Activated T-helper 9 cell treated with anti-CD3 and anti-CD28 coated beads, Interleukin-2, amount 50 U/mL, for 16 hours (primary cell): ENCODE measurements at places on chromosomes 16 and 17.

- no peak for DNase-seq
Observed at GRCh38 chr16:5461141-5461540, 363.5 kb upstream of the EEF2KMT start.

- peak; percentile 75 for DNase-seq
Observed at GRCh38 chr16:77807-78443, at the start of gene MPG. Gene MPG, plus strand, starts transcription at chr16:78225. Its CDS starts 85 bp downstream, at chr16:78310.

GRCh38 chr16:55179852-55180585 is 144.0 kb upstream of the IRX6 start:
- DNase-seq: no peak

DNA sequence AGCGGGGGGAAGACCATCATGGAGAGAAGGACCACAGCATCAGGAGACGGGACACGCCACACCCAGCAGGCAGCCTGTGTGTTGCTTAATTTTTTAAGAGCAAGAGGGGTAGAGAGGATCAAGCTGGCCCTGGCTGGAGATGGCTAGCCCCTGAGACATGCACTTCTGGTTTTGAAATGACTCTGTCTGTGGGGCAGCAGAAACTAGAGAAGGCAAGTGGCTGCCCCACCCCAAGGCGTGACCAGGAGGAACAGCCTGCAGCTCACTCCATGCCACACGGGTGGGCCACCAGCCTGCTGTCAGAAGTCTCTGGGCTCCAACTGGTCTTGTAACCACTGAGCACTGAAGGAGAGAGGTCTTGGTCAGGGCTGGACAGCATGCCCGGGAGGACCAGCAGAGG is 75.5 kb downstream of the SOCS1 start:
- no peak for DNase-seq

GRCh38 chr17:19759568-19760549 is 11.8 kb upstream of the ALDH3A1 start:
- no peak for DNase-seq

GRCh38 chr17:72387487-72387886 is 266.7 kb downstream of the SOX9 start:
- no peak for DNase-seq

- no peak for DNase-seq
Observed at GRCh38 chr17:6796887-6797490, 21.0 kb downstream of the FBXO39 start.

DNA sequence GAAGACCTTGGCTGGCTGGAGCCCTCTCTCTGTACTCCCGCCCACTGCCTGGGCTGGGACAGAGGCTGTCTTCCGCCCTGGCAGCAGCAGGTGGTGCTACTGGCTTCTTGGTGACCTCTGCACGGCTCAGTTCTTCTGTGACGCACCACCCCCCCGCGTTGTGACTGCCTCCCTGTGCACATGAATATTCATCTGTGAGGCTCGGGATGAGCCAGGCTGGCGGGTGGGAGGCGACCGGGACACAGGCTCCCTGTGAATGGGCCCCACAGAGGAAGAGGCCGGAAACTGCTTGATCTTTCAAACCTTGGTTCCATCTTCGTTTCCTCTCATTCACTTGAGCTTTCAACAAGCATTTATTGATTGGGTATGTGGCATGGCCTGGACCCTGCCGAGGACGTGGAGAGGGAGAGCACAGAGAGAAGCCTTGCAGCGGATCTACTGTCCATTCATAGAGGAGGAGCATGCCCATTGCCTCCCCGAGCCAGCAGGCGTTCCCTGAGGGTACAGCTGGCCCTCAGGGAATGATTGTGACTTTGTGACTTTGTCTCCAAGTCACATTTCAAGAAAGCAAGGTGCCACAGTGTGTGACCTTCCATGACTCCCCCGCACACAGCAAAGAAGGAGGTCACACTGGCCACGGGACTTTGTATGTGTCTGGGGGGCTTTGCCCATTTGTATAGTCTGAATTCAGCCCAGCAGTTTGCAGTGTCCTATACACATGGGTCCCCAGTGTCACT is 45.0 kb downstream of the B9D1 start:
- DNase-seq: no peak

GRCh38 chr16:30605158-30605557 is 5.0 kb downstream of the ZNF689 start:
- DNase-seq: no peak

DNA sequence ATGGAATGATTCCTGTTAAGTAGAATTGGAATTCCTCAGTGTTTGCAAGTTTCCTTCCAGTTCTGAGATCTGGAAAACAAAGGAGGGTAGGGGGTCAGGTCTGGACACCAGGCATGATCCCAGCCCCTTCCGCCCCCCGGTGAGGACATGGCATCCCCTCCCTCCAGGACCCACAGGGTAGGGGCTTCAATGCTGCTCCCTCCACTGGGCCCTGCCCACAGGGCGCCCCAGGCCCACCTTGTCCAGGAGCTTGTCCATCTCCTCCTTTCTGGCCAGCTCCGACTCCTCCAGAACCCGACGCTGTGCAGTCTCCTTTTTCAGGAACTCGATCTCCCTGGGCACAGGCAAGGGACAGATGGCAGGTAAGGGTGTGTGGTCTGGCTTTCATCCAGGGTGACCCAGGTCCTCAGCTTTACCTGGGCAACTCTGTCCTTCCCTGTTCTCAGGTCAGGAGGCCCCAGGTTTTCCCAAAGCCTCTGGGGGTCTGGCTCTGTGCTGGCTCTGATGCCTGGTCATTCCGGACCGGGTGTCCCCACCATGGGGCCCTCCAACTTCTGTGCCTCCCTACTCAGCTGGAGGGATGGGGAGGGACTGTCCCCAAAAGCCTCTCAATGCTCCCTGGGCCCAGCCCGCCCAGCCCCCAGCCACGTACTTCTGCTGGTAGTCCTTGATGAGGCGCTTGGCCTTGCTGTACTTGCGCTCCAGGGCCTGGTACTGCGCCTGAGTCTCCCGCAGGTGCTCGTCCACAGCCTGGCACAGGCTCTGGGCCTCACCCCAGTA is 5.5 kb upstream of the SAMD14 start:
- DNase-seq: no peak

DNA sequence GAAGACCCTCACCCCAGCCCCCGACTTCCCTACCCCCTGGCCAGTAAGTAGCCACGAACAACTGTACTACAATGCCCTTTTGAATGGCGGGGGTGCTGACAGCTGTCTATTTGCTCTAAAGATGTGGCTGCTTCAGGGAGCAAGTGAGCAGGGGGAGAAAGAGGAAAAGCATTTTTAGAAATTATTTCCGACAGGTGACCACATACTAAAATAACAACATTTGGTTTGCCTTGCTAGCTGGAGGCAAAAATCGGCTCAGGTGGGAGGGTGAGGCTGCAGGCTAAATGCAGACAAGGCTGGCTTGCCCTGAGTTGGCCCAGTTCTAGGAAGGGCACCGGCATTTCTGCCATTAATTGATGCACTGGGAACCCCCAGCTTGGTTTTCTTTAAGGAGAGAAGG is 188.5 kb downstream of the XYLT1 start:
- no peak for DNase-seq

DNA sequence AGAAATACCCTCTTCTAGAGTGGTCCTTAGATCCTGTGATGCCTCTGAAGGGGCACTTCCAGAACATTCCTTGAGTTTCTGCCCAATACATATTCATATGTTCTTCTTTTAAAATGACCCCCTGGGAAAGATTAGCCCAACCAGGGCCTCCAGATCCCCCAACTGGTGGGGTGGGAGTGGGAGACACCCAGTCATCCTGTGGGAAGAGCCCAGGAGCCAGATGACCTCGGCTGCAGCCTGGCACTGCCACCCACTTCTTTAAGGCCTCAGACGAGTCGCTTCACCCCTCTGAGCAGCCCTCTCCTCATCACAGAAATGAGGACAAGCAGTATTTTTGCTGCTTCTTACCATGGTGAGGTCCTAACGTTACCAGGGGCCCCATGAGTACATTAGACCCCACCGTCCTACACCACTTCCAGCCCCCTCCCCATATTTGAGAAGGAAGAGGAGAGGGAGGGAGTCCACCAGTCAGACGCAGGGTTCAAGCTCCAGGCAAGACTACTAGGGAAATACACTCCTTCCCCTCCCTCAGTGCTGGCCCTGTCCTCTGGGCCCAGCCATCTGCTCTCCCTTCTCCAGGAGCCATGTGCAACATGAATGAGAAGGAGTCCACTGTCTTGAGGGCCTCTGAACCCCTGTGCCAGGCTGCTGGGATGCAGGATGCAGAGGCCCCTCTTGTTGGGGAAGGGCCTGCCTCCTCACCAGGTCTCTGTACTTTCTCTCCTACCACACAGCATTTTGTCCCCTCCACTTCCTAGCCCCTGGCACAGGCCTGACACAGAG is 11.8 kb downstream of the MPO start:
- no peak for DNase-seq

- DNase-seq: no peak
Observed at GRCh38 chr17:41559548-41559947, 12.3 kb downstream of the KRT9 start.

DNA sequence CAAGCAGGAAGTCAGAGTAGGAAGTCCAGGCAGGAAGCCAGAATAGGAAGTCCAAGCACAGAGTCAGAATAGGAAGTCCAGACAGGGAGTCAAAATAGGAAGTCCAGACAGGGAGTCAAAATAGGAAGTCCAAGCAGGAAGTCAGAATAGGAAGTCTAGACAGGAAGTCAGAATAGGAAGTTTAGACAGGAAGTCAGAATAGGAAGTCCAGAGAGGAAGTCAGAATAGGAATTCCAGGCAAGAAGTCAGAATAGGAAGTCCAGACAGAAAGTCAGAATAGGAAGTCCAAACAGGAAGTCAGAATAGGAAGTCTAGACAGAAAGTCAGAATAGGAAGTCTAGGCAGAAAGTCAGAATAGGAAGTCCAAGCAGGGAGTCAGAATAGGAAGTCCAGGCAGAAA is 105.3 kb upstream of the C16orf82 start:
- no peak for DNase-seq

DNA sequence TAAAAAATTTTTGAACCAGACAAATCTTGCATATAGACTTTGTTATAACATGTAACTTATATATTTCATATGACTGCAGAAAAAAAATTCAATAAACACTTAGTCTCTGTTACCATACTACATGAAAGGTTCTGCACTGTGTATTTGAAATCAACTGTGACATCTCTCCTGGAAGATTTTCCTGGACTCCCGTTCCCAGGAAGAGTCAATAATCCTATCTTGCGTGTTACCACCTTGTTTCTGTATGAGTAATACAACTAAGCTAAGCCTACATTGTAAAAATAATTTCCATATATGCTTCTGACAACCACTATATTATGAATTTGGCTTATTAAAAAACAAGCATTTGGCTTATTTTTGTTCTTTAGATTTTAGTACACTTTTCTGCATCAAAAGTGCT is 665.6 kb upstream of the SOX9 start:
- no peak for DNase-seq

DNA sequence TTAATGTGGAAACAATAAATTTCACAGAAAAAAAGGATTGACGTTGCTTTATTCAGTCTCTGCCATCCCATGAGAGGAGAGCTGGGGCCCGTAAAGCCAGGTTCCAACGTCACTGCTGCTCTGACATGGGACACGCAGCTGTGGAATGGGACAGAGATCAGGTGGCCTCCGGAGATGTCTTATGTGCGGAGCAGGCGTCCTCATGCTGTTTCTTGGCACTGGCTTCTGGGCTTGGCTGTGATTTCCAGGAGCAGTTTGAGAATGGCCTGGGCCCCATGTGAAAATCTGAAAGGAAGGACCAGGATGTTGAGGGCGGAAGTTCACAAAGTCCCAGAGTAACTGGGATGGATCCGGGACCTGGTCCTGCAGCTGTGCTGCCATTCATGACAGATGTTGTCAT is 32.4 kb downstream of the NDEL1 start:
- no peak for DNase-seq

- no peak for DNase-seq
Observed at GRCh38 chr16:66326991-66327513, 39.4 kb upstream of the CDH5 start.

DNA sequence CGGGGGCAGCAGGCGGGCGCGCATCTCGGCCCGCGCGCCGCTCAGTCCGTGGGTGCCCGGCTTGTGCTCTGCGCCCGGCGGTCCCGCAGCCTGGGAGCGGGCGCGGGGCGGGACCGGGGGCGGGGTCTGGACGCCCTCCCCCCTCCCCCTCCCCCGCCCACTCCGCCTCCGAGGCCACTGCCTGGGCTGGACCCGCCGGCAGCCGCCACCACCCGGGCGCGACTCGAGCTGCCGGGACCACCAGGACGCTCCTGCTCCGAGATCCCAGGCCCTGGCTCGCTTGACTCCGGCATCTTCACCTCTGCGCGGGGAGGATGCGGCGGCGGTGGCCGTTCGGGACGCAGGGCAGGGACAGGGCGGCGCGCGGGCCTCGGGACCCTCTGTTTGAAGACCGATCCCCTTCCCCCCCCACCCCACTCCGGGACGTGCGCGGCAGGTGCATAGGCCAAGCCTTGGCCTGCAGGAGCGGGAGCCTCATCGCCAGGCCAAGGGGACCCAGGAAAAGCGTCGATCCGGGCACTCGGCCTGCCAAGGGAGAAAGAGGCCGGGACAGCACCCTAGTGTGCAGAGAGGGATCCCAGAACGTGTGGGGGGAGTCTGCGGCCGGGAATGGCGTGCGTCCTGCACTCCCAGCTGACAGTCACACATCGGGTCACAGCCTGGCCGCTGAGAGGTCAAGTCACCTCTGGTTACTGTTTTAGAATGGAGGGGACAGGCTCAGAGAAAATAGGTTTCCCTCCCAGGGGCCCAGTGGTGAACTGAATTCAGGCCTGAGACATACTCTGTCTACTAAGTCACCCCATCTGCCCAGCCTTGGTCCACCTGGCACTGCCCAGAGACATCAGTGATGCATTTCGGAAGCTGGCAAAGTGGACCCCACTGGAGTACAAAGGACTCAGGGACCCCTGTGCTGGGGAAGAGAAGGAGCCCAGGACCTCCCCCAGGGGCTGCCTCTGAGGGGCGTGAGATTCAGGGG is at the start of gene HS3ST6:
Gene HS3ST6, minus strand, starts transcription at position 65 of the 976 bp plus-strand sequence. CDS start 92 bp downstream, outside the sequence.
- DNase-seq: no peak

DNA sequence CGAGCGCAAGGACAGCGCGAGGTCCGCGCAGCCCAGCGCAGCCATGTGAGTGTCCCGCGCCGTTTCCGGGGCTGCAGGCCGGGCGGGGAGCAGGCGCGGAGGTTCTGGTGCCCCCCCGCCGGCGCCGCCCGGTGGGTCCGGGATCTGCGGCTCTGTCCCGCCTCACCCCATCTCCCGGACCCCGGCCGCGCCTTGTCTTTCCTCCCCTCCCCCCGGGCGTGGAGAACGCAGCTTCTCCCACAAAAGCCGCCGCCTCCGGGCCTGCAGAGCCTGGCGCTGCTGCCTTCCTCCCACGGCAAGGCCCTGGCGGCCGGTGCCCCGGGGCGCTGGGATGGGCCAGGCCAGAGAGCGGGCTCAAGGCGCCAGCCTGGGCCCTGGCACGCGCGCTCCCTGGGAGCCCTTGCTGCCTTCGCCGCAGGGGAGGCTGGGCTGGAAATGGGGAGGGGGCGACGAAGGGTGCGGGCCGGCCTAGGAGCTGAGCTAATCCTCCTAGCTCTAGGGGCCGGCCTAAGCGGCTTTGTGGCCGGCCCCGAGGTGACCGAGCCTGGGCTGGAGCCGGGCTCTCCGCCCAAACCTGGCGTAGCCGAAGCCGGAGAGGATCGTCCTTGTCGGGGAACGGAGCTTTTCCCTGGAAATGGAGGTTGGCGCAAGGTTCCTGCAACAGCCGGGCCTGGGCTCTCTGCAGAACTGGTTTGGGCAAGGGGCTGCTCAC is 397 bp downstream of the RIPOR1 start:
- DNase-seq: no peak
